ENCODE measurements at places on chromosomes 3 and 15. TPM values are rescaled to one million over a fixed set of nuclear protein-coding genes. Genes with fewer than 3 reads are reported as not detected.

RNU5B-1 gene
- polyA plus RNA-seq: not detected

ATXN7 gene
- polyA plus RNA-seq: 4.8 TPM

OXSR1 gene
- polyA plus RNA-seq: 22.8 TPM

SCAANT1 gene
- polyA plus RNA-seq: not detected

APBA2 gene
- 3.6 TPM for polyA plus RNA-seq

All from sigmoid colon (tissue), 7 donors.